ENCODE measurements at places on chromosomes 13 and 19. TPM values are rescaled to one million over a fixed set of nuclear protein-coding genes. Genes with fewer than 3 reads are reported as not detected.
A peak's percentile ranks its signal among the peaks of the same experiment; 100 is the strongest.

The APOC4 gene
- total RNA-seq = not detected

- no peak for DNase-seq
Observed at GRCh38 chr19:751501-752341, 809 bp downstream of the MISP start.

- DNase-seq = peak; percentile 46
Observed at GRCh38 chr13:25980255-25980654, 71.6 kb downstream of the SHISA2 start.

GRCh38 chr19:10501971-10502523 lies 1.1 kb downstream of the KEAP1 start:
- DNase-seq = peak; percentile 71

The PSG3 gene
- not detected for total RNA-seq

GRCh38 chr13:112983428-112984196 lies 14.6 kb downstream of the MCF2L start:
- DNase-seq = no peak

The ZNF223 gene
- 3.9 TPM for total RNA-seq

The CCL25 gene
- total RNA-seq = not detected

GRCh38 chr13:113669231-113669754 lies 2.3 kb downstream of the GRK1 start:
- DNase-seq = no peak

GRCh38 chr13:109989686-109990085 lies 203.3 kb upstream of the IRS2 start:
- no peak for DNase-seq
